ENCODE measurements at places on chromosomes 2 and 18. TPM values are rescaled to one million over a fixed set of nuclear protein-coding genes. Genes with fewer than 3 reads are reported as not detected.

The PDE1A gene
- 0.27 TPM for total RNA-seq

The SOCS6 gene
- total RNA-seq: 28.4 TPM

The ABCB6 gene
- total RNA-seq: 25.8 TPM

The OXER1 gene
- total RNA-seq: not detected

The SLC39A10 gene
- total RNA-seq: 62.5 TPM

The WNT6 gene
- total RNA-seq: not detected

The CXCR1 gene
- total RNA-seq: not detected

The AOX1 gene
- total RNA-seq: 8.6 TPM

The UGT1A5 gene
- not detected for total RNA-seq

The UGT1A10 gene
- total RNA-seq: not detected

The VRK2 gene
- total RNA-seq: 72.8 TPM

The FSIP2 gene
- 0.27 TPM for total RNA-seq

The INHA gene
- total RNA-seq: not detected

The FN1 gene
- 1,060 TPM for total RNA-seq

The SULT1C2 gene
- not detected for total RNA-seq

The SNED1 gene
- total RNA-seq: 23.1 TPM

The MYO5B gene
- total RNA-seq: 0.27 TPM

The DNER gene
- total RNA-seq: 0.07 TPM

The KIAA2012 gene
- not detected for total RNA-seq

The SERPINB11 gene
- not detected for total RNA-seq

The SPP2 gene
- not detected for total RNA-seq

The C2orf81 gene
- 0.40 TPM for total RNA-seq

The NYAP2 gene
- not detected for total RNA-seq

The C2orf15 gene
- not detected for total RNA-seq

The DNAH7 gene
- 0.13 TPM for total RNA-seq

The ANKRD44 gene
- 15.8 TPM for total RNA-seq

The RFX8 gene
- total RNA-seq: 2.0 TPM
